ENCODE measurements at places on chromosomes 4 and X. TPM values are rescaled to one million over a fixed set of nuclear protein-coding genes. Genes with fewer than 3 reads are reported as not detected.

- no peak for DNase-seq
Measured at GRCh38 chr4:83054928-83055327, 19.9 kb downstream of the COPS4 start.

DNA sequence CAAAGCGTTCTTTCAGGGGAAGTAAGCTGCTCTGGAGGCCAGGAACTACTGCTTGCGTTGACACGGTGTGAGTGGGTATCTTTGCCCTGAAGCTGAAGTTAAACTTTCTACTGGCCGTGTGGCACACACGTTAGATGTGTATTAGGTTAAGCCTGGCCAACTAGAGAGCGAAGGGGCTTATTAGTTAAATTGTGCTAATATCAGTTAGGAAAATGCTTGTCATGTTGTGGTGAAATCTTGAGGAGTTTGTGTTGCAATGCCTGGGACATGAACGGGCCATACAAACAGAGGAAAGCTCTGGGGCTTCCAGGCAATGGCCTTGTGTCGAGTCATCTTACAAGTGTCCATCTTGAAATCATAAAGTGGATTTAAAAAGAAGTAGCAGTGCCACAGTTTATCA is 62.6 kb downstream of the NSUN7 start:
- DNase-seq: no peak

DNA sequence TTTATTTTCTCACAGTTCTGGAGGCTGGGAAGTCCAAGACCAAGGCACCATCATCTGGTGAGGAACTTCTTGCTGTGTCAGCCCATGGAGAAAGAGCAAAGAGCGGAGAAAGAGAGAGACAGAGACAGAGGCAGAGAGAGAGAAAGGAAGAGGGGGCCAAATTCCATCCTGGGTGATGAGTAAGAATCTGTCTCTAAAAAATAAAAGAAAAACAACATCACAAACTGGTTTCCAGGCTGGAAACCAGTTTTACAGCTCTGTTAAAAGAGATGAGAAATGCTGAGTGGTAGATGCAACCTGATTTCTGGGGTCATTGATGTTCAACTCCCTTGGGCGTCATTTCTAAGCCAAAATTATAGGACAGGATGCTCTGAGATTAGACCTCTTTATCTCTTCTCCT is 72.9 kb downstream of the SHOX start:
- no peak for DNase-seq

DNA sequence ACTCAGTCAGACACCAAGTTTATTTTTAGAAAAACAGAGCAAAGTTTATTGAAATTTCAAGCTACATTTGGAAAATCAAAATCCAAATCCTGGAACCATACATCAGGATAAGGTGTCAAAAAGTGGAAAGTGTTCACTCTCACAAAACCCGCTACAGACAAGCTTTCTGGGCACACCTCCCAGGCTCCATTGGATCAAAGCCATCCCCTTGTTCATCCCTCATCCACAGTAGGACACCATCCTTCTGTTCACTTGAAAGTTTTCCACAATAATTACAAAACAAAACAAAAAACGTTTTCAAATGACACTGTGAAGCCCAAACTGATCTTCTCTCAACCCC is 62.4 kb downstream of the TSC22D3 start:
- DNase-seq: no peak

GRCh38 chr4:151883747-151884146 is 122.9 kb upstream of the GATB start:
- no peak for DNase-seq

The EPGN gene
- polyA plus RNA-seq: 0.69 TPM

The HS3ST1 gene
- 0.12 TPM for polyA plus RNA-seq

The USP17L26 gene
- polyA plus RNA-seq: not detected

The RPA4 gene
- polyA plus RNA-seq: not detected

All from muscle of arm (tissue), 14 donors.